ENCODE measurements at places on chromosomes 1 and 21. TPM values are rescaled to one million over a fixed set of nuclear protein-coding genes. Genes with fewer than 3 reads are reported as not detected.

Gene CRABP2
- 34.4 TPM for total RNA-seq

Gene ASPM
- total RNA-seq: 1.6 TPM

Gene B3GALT2
- 0.16 TPM for total RNA-seq

Gene NBPF26
- 51.3 TPM for total RNA-seq

Gene ZNF648
- not detected for total RNA-seq

Gene SPOCD1
- 9.0 TPM for total RNA-seq

Gene VHLL
- total RNA-seq: not detected

Gene C2CD2
- total RNA-seq: 59.8 TPM

Gene NR0B2
- not detected for total RNA-seq

Gene TCP10L
- 1.5 TPM for total RNA-seq

Gene VSIG8
- total RNA-seq: 0.21 TPM

All from aorta (tissue), 5 donors.